Small intestine (tissue), 16 donors: ENCODE measurements at places on chromosomes 13 and 19. TPM values are rescaled to one million over a fixed set of nuclear protein-coding genes. Genes with fewer than 3 reads are reported as not detected.

Gene APOE
- polyA plus RNA-seq: 109 TPM

Gene ZNF541
- 0.30 TPM for polyA plus RNA-seq

Gene SMIM17
- not detected for polyA plus RNA-seq

Gene ZNF724
- polyA plus RNA-seq: not detected

Gene ZNF526
- 3.2 TPM for polyA plus RNA-seq

Gene HCN2
- polyA plus RNA-seq: not detected

Gene KLC3
- polyA plus RNA-seq: 0.06 TPM
